Suppressor macrophage treated with lipopolysaccharide for 4 hours (primary cell): ENCODE measurements at places on chromosomes 3 and 15.

DNA sequence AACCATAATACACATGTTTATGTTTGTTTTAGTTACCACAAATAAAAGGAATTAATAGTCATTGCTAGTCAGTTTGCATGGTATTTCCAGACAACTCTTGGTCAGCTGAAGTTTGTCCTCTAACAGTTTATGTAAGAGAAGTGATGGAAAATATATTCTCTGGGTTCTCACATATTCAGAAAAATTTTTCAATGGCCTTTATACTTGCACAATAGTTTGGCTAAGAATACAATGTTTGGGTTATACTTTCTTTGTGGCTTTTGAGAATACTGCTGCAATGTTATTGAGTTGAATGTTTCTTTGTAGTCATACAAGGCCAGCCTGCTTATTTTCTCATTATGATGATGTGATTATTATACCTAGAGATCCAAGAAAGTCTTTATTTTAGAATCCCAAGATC is 133.9 kb downstream of the RAP2B start:
- DNase-seq = no peak

GRCh38 chr3:47016086-47016933 is 36.8 kb downstream of the NBEAL2 start:
- DNase-seq = no peak

GRCh38 chr3:150736316-150736719 is 26.7 kb downstream of the SIAH2 start:
- no peak for DNase-seq

DNA sequence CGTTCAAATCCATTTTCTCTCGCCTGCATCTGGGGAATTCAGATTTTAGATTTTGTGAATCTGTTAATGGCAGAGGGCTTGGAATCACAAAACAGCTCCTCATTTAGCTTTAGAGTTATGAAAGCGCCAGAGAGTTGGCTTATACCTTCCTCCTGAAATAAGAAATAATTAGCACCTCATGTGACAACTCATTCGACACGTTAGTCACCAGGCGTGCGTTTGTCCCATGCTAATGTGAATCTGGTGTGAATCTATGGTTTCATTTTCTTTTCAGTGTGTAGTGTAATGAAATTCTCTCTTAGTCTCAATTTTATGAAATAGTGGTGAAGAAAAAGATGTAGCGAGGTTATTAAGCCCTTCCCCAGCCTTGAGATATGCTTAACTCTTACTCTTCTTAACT is 89.4 kb downstream of the EDEM1 start:
- no peak for DNase-seq

DNA sequence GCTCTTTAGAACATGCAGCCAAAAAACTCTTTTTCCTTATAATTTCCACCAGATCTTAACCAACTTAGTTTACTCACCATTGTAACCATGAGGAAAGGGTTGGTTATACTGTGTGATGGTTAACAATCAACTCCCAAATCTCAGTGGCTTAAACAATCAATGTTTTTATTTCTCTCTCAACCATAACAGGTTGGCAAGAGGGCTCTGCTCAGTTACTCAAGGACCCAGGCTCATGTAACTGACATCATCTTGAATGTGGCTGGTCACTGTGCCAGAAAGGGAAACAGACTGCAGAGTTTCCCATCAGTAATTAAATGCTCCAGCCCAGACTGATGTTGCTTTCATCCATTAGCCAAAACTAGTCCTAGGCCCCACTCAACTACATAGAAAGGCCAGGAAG is 69.0 kb downstream of the ANKRD28 start:
- no peak for DNase-seq
